ENCODE measurements at places on chromosomes 11 and 22. TPM values are rescaled to one million over a fixed set of nuclear protein-coding genes. Genes with fewer than 3 reads are reported as not detected.

The OR10A2 gene
- total RNA-seq: not detected

The OR52I1 gene
- not detected for total RNA-seq

The OR51B2 gene
- not detected for total RNA-seq

The ASCL2 gene
- total RNA-seq: not detected

The FGF3 gene
- total RNA-seq: not detected

The SOX6 gene
- under 0.01 TPM for total RNA-seq

The PANX1 gene
- 27.2 TPM for total RNA-seq

The ARHGAP1 gene
- total RNA-seq: 18.2 TPM

The SERGEF gene
- 21.8 TPM for total RNA-seq

The SLC43A1 gene
- total RNA-seq: 11.7 TPM

The YAP1 gene
- total RNA-seq: 33.2 TPM

The C11orf91 gene
- 0.38 TPM for total RNA-seq

The PLA2G6 gene
- 3.8 TPM for total RNA-seq

The C11orf86 gene
- not detected for total RNA-seq

The GRIK4 gene
- total RNA-seq: 0.18 TPM

The WNT11 gene
- 0.09 TPM for total RNA-seq

The PIWIL4 gene
- 0.18 TPM for total RNA-seq

The UPK3A gene
- total RNA-seq: not detected

The C2CD2L gene
- total RNA-seq: 1.8 TPM

The MS4A3 gene
- total RNA-seq: not detected

The TRPM5 gene
- total RNA-seq: not detected

The CCDC73 gene
- total RNA-seq: not detected

The ANKK1 gene
- not detected for total RNA-seq

The SAA4 gene
- not detected for total RNA-seq

The F2 gene
- not detected for total RNA-seq

The SLC25A1 gene
- 46.4 TPM for total RNA-seq

The CARNS1 gene
- 0.09 TPM for total RNA-seq

The PDHX gene
- 19.2 TPM for total RNA-seq

The OR8H3 gene
- total RNA-seq: not detected

The PGA3 gene
- total RNA-seq: not detected

The CFAP300 gene
- 0.47 TPM for total RNA-seq

The TMEM179B gene
- 15.9 TPM for total RNA-seq

The SLN gene
- total RNA-seq: not detected

The FAM83F gene
- total RNA-seq: not detected

The RNF169 gene
- 27.6 TPM for total RNA-seq

The TLCD5 gene
- 4.9 TPM for total RNA-seq

The PIK3IP1 gene
- 13.5 TPM for total RNA-seq

The PLAAT2 gene
- total RNA-seq: not detected

The MRGPRG gene
- total RNA-seq: not detected

The KCNJ11 gene
- 0.18 TPM for total RNA-seq

The GAS2 gene
- 1.2 TPM for total RNA-seq

The SLC22A25 gene
- total RNA-seq: not detected

The OR8D4 gene
- not detected for total RNA-seq

The SLC16A8 gene
- total RNA-seq: not detected

The SLC35E4 gene
- 20.7 TPM for total RNA-seq

The INSC gene
- total RNA-seq: 1.2 TPM

The PHOX2A gene
- not detected for total RNA-seq

The DNAJB13 gene
- total RNA-seq: not detected

The OOSP1 gene
- not detected for total RNA-seq

The BTG4 gene
- total RNA-seq: not detected

The GSTT2B gene
- total RNA-seq: 5.1 TPM

The PATE3 gene
- not detected for total RNA-seq

Measured in endothelial cell of coronary artery (primary cell).